Foreskin keratinocyte (primary cell): ENCODE measurements at places on chromosomes 6 and 20.
A peak's percentile ranks its signal among the peaks of the same experiment; 100 is the strongest.

DNA sequence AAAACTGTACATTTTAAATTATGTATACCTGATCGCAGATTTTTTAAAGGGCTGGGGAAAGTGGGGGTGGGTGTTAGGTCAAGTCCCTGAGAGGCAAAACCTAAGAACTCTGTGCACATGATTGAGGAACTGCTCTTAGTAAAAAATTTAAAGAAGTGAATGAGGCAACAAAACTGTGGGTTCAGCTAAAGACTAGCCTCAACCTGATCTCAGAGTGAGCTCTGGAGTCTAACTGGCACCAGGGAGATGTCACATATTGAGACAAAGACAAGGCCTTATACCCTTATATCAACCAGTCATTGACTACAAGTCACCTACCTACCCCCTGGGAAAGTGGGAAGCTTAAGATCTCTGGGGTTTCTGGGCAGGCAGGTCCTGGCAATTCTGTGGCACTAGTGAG lies 27.4 kb upstream of the RUNX2 start:
- no peak for DNase-seq

DNA sequence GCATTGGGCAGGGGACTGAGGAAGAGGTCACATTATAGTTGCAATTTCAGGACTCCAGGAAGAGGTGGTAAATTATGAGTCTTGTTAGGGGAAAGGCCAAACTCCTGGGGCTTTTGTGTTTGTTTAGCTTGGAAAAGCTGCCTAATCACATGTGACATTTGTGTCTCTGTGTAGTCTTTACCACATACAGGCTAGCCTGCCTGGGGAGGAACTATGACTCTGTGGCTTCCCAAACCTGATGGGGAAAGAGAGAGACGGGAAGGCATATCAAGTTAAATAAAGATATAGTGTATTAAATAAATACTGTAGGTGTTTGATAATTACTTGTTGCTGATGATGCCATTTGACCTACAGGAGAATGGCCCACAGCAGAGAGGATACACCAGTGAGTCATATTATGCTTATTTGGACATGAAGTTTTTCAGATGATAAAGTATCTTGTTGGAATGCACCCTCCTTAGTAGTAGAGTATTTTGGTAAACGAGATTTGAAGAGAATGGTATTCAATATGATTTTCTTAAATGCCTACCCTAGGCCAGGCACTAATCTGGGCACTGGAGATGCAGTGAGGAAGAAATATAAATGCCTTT lies 4.0 kb downstream of the BLTP3A start:
- peak; percentile 18 for DNase-seq

- no peak for DNase-seq
These were observed 37.6 kb upstream of the GFOD1 start for GRCh38 chr6:13524801-13525508.

DNA sequence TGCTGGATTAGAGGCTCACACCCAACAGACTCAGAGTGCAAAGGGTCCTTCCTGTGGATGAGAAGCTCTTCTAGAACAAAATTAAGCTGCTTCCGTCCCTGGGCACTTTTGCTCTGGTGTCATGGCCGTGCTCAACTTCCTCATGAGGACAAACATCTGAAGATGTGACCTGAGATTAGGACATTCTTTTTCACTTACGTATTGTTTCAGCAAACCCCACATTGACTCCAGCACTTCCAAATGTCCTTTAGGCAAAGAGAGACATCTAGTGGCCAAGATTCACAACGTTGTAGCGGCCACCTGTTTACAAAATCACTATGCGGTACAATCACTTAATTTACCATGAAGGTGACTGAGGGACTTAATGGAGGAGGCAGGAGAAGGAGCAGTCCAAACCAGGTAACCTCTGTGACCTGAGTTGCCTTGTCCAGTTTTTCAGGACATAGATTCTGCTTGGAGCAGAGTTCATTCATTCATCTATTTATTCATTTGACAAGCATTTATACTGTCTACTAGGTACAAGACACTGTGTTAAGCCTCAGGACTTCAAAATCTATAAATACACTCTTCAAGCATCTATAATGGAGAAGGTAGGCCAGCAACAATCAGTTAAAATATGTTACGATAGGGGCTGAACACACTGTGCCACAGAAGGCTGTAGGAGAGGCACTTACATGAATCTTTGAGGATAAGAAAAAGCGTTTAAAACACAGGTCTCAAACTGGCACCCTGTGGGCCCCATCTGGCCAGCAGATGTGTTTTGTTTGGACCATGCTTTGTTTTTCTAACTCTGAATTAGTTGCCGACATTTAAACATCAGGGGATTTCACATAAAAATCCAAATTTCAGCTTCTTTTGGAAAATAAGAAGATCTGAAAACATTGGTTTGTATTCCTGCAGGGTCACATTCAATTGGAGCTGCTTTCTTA lies 5.6 kb upstream of the ADGRF1 start:
- no peak for DNase-seq

DNA sequence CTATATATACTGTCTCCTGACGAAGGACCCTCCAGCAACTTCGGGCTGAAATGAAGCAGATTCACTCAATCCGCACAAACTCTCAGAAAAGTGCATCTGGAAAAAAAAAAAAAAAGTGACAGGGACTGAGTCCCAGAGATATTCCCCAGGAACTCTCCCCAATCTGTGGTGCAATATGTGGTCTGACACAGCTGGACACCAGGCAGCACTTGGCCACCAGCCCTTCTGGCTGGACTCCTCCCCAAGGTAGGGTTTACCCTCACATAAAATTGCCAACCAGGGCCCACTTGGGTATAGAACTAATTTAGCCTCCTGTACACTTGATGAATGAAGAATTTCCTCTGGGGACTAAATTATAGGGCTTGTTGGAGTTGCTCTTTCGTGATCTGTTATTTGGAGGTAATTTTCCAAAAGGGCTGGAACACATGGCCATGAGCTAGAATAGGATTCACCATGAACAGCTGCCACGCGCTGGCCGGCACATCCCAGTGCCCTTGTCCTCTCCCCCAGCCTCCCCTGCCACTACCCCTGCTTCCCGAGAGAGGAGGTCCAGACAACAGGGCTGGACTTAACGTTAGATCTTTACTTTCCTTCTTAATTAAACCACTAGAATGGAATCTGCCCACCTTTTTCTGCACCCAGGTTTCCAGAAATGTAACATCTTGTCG lies 379.2 kb downstream of the BMP2 start:
- DNase-seq, result no peak

GRCh38 chr6:34145161-34146020 lies 496 bp downstream of the GRM4 start:
- peak; percentile 48 for DNase-seq

- no peak for DNase-seq
These were observed 42.3 kb upstream of the FAM83C start for GRCh38 chr20:35334311-35335101.

DNA sequence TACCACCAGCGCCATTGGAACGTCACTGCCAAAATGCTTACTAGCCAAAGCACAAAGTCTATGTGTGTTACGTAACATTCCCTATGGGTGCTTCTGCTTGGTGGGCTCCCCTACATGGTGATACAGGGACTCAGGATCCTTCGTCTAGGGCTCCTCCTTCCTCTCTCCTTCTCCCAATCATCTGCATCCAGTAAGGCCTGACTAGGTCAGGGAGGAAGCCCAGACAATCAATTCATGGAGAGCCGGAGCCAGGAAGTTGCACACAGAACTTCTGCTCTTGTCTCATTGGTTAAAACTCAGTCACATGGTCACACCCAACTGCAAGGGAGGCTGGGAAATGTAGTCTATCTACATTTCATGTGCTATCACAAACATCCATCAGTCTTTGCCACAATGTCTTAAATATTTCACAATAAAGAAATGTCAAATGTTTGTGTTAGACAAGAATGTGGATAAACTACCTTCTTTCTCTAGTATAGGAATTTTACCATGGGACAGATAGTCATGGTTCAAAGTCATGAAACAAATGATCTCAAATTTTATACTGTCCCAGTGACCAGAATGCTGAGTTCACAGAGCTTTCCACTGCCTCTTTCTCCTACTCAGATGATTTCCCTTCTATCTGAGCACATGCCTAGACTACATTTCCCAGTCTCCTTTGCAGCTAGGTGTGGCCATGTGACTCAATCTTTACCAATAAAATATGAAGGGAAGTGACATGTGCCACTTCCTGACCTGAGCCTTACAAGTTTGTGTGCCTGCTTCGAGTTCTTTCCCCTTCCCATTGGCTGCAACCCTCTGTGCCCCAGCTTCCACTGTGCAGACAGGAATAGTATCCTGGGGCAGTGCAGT lies 9.3 kb upstream of the KCNK15 start:
- DNase-seq, result peak; percentile 53

- DNase-seq, result no peak
These were observed 102.3 kb downstream of the IYD start for GRCh38 chr6:150470960-150471665.

DNA sequence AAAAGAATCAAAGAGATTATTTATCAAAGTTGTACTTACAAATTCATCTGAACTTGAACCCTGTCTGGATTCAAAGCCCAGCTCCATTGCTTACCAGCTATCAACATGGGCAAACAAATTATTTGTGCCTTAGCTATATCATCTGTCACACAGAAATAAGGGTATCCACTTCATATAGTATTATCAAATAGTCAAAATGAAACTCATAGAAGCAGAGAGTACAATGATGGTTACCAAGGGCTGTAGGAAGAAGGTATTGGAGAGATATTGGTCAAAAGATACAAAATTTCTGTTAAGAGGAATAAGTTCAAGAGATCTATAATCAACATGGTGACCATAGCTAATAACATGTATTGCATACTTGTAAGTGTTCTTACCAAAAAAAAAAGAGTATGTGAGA lies 87.8 kb upstream of the CCDC28A start:
- no peak for DNase-seq

DNA sequence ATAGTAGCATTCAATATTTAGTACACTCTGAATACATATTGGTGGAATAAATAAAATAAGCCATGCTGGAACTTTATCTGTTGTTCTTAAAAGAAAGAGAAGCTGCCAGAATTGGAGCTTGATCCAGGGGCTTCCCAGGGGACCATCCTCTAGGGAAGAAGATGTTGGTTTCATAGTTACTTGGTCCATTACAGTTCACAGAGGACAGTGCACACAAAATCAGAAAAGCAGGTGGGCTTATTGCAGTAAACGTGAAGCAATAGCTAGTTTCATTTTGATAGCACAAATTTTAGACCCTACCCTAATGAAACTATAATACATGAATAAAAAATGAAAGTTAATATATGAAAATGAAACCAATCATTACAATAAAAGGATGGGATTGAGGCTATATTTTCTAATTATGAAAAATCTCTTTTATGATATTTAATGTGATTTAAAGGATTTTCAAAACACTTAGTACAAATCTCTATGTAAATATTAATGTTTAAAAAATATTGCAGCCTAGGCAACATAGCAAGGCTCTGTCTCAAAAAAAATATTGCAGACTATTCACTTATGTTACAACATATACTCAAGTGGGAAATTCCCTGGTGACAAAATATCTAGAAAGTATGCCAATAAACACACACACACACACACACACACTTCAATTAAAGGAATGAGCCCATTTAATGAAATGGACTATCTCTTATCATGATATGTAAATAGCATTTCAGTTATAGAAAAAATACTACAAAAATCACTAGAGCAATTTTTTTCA lies 227.0 kb upstream of the MARCKS start:
- DNase-seq, result peak; percentile 62

DNA sequence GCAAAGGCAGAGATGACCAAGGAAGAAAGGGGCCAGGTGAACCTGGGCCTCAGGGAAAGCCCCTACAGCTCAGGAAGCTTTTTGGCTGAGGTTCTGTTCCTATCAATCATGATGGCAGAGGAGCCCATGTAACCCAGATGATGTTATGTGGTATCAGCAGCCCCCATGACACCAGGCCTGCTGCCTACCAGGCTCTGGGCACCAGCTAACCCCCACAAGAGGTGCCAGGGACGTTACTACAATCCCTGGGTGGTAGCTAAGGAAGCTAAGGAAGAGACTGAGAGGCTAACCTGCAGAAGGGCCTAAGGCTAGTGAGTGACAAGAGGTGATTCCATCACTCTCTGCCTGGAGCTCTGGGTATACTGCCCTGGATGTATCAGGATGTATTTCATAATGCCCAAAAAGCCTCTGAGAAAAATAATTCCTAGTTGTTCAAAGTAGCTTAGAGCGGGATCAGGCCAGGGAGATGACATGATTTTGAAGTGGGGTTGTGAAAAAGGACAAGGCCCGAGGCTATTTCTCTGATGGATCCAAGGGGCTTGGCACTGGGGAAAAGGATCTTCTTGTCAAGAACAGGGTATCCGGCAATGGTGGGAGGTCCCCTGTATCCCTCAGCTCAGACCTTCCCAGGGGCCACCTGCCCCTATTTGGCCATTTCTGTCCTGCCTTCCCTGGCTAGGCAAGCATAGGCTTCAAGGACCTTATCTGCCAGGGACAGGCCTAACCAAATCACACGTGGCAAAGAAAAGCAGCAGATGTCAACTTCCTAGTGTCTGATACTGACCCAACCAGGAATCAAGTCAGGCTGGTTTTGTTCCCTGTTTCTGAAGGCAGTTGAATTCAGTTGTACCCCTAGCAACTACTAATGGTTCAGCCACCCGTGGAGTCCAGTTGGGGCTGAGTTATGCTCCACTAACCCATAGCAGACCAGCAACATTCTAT lies 41.3 kb downstream of the PANK2 start:
- DNase-seq, result no peak
